Ovary (tissue), 10 donors: ENCODE measurements at places on chromosomes 1 and 21.

- DNase-seq = no peak
Observed at GRCh38 chr1:91734761-91735160, 151.2 kb downstream of the TGFBR3 start.

GRCh38 chr1:56508523-56508983, 70.8 kb downstream of the PLPP3 start:
- DNase-seq = no peak

DNA sequence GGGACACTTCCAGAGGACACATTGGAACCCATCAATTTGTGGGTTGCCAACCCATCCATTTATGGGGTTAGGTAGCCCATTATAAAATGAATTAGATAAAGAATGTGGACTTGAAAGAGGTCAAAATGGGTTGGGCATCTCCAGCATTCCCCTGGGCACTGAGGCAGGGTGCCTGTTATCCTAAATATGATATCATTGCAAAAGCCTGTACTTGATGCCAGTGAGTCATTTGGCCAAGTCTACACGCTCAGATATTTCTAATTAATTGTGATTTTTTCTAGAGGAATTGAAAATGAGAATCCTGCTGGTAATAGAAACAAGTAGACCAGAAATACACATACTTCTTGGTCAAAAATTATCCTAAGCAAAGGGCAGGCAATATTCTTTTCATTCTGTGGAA, 21.9 kb upstream of the NBL1 start:
- no peak for DNase-seq

DNA sequence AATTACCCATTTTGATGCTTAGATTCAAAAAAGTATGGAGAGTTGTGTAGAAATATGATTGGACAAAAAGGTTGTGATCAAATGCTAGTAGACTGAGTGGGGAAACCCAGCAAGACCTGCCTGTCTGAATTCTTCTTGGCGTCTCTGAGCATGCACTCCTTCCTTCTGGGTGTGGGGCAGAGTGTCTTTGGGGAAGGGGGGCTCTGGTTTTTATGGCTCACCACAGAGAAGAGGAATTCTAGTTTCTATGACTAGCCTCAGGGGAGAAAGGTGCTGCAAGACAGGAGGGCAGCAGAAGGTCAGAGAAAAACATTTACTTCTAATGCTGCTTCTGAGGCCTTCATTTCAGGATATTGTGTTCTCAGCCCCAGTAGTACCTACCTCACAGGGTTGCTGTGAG, 33.9 kb upstream of the PIGC start:
- DNase-seq = no peak

GRCh38 chr1:96741335-96741734, 19.8 kb downstream of the PTBP2 start:
- DNase-seq = no peak

DNA sequence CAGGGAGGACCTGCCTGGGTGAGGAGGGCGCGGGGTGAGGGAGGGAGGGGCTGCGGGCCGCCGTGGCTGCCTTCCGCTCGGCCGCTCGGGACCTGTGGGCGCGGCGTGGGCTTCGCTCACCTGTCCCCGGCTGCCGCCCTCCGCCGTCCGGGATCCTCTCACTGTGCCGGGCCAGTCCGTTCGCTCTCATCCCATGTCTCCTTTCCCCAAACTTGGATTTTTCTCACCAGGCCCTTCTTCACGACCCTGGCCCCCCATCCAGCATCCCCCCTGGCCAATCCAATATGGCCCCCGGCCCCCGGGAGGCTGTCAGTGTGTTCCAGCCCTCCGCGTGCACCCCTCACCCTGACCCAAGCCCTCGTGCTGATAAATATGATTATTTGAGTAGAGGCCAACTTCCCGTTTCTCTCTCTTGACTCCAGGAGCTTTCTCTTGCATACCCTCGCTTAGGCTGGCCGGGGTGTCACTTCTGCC, 362 bp downstream of the ZBTB48 start:
- no peak for DNase-seq

DNA sequence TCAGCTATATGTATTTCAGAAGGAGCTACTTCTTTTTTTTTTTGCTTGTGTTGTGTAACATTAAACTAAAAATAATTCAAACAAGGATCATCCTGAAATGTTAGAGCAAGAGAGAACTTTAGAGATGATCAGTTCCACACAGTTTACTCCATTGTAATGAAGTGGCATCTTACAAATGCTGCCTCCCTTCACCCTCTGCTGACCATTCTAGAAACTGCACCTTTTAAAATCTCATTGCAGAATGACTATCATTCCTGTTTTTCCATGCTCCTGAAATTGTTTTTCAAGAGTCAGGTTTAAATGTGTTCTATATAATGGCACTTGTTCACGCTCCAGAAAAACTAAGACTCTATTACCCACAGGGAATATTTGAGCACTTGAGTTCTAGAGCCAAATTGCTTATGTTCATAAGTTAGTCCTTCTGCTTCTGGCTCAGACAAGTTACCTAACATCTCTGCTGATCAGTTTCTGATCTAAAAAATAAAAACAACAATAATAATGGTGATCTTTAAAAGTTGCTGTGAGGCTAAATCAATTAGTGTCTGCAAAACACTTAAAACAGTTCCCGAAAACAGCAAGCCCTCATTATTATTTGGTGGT, 21.5 kb upstream of the SLC44A5 start:
- DNase-seq = no peak

DNA sequence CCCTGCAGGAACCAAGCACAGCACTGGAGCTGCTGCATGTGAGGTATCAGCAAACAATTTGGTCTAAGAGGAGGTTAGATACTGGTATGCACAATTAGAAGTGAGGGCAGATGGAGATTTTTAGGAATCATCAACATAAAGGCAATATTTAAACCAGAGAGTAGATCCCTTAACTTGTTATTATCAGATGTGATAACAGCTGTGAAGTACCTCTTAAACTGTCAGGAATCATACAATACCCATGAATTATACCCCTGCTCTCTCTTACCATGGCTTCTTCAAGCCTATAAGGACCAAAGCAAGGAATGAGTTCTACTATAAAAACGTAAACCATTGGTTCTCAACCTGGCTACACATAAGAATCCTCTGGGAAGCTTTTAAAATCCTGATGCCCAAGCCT, 3.9 kb downstream of the BCAR3 start:
- no peak for DNase-seq

GRCh38 chr1:33222381-33222780, 33.9 kb upstream of the ZNF362 start:
- no peak for DNase-seq

GRCh38 chr1:66335859-66336640, 197.9 kb upstream of the SGIP1 start:
- DNase-seq = no peak

- no peak for DNase-seq
Observed at GRCh38 chr1:55735106-55735505, 519.9 kb upstream of the USP24 start.

DNA sequence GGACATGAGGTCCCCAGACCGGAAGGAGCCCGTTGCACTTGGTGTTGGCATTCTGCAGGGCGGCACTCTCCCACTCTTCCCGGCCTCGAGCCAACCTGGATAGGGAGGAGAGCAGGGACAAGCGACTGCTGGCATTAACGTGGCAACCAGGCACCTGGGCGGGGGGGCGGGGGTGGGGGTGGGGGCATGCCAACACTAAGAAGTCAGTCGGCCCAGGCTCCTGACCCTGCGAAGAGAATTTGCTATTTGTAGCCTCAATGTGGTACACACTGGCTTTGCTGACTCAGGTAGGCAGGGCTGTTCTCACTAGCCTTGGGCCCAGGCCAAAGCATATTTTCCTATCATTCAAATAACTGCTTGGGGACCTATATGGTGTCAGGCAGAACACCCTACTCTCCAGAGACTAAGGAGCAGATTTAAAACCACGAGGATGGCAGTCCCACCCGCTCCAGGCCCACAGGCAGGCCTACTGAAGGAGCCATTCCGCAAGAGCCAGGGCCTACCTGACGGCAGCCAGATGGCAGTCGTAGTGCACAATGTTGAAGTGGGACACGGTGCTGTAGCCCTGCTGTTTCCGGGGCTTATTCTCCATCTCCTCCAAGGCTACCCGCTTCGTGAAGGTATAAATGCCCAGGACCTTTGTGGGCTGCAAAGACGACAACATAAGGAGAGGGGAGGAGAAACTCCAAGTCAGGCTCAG, 123.7 kb downstream of the UBR4 start:
- no peak for DNase-seq

GRCh38 chr1:47627016-47627415, 189.2 kb downstream of the FOXD2 start:
- no peak for DNase-seq

DNA sequence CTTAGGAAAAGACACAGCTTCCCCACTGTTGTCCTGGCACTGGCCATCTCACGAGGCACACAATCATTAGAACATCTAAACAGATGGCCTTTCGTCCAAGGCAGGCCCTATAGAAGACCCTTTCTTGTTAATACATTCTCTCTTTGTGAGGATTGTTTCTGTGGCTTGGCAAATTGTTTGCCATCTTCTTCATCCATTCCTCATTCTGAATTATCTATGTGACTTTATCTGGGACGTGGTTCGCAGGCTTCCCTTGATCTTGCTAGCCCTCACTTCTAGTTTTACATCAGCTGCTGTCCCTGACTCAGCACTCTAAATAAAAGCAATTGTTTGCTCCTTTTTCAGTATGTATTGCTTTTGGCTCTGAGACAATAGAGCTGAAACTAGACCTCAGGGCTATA, 101.1 kb upstream of the ZC3H11B start:
- no peak for DNase-seq

DNA sequence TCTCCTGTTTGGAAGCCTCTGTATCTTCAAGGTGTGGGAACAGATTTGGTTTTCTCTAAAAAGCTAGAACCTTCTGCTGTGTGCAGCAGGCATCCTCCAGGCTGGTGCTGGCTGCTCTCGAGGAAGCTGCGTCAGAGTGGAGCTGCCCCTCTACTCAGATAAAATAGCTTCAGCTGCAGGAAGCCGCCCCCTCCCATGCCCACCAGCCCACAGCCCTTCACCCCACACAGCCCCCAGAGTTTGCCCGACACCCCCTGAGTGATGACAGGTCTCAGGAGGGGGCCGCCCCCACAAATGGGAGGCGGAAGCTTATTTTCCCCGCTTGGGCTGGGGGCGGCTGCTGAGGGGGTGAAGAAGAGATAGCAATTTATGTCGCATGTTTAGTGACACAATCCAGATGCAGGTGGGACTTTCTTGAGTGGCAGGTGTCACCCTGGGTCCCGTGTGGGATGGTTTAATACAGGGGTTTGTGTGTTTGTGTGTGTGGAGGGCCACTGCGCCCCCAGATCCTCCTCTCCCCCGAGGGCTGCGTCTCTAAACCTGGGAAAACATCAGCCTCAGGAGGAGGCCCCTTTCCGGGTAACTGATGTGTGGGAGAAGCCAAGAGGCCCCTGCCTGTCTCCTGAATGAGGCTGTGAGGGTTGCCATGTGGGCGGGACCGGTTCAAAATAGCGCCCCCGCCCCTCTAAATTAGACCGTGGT, 55.4 kb downstream of the STUM start:
- peak; percentile 21 for DNase-seq

DNA sequence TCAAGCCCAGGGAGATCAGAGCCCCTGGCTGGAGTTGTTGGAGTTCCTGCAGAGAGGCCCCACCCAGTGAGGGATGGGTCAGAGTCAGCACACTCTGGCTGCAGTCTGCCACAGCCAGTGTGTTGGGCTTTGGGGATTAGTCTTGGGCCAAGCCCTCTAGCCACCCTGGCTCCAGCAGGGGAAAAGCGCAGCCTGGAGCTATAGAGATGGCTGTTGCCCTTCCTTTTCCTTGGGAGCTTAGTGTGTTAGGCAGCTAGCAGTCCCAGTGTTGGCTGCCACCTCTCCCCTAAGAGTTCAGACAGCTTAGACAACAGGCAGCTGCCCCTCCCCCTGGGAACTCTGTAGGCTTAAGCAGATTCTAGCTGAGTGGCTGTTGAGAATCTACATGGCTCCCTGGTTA, 45.1 kb downstream of the DPT start:
- no peak for DNase-seq

DNA sequence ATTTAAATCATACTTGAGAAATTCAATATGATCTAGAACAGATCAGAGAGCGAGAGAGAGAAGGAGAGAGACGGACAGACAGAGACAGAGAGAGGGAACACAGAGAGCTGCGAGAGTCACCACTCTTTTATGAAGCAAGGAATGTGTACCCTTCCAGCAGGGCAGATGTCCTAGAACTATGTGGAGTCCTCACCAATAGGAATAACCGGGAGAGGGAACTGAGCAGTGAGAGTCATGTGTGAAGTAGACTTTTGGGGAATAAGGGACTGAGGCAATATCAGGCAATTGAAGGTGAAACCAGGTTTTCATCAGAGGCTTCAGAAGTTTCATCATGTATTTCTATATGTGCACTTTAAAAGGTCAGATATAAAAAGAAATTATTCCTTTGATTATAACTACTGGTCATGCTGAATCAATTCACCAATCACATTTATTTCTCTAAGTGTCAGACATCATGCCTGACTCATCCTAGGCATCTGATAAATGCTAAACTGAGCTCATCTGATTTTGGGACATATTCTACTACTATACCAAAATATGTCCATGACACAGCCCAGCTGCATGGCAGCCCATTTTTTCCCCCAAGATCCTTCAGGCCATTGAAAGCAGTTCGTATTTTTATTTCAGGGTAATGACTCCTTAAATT, 22.4 kb downstream of the VTCN1 start:
- no peak for DNase-seq

DNA sequence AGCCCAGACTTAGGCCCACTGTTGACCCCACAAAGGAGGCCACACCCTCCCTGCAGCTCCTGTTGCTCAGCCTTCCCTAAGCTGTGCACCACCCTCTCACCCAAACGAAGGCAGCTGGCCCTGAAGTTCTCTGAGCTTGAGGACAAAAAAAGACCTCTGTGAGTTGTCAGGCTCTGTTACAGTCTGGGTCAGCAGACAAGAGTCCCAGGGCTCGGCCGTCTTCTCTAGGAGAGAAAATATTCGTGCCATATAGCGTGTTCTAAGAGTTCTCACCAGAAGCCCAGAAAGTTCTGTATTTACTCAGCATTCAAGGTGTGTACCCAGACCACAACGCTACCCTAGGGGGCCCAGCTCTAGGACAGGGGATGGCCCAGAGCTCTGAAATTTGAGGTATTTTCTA, 25.5 kb upstream of the LYST start:
- DNase-seq = no peak

- peak; percentile 54 for DNase-seq
Observed at GRCh38 chr1:203117611-203118575, 9.6 kb upstream of the ADORA1 start.

DNA sequence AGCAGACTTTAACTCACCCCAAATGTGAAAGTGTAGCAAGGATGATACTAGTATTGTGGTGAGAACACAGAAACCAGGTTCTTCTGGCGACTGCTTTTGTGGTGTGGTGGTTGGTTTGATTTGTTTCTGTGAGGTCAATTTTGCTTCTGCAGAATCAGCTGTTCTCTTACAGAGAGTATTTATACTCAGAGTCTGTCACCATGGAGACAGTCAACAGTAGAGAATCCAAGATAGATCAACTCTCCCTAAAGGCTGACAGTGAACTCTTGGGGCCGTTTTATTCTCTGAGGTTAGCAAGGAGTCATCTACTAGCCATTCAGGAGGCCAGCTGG, at the start of gene CFAP107:
TSS of gene CFAP107 (plus strand) at position 209 of the 332 bp plus-strand sequence. CDS start 231 bp downstream, outside the sequence.
- DNase-seq = no peak
